HEK293T (cell line): ENCODE measurements at places on chromosomes 4 and X.

- DNase-seq, result no peak
Measured at GRCh38 chr4:155077452-155078229, 130.8 kb upstream of the NPY2R start.

- no peak for DNase-seq
Measured at GRCh38 chr4:127219232-127219631, 413.5 kb upstream of the INTU start.

- no peak for DNase-seq
Measured at GRCh38 chrX:135453381-135453780, 31.6 kb downstream of the SMIM10L2A start.

DNA sequence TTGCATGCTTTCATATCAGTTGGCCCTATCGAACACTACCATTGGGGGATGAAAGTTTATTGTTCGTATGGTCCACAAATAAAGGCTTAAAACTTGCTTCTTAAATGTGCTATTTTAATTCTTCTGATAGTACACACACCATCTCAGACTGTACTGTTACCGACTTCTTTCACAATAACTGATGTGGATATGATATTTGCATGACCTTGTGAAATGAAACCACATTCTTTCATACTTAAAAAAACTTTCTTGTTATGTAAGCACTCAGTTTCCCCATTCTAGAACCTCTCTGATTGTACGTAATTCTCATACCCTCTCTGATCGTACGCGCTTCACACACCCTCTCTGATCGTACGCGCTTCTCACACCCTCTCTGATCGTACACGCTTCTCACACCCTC lies 12.0 kb upstream of the WDR19 start:
- no peak for DNase-seq

GRCh38 chr4:28462766-28463700 lies 1602.4 kb downstream of the STIM2 start:
- no peak for DNase-seq

DNA sequence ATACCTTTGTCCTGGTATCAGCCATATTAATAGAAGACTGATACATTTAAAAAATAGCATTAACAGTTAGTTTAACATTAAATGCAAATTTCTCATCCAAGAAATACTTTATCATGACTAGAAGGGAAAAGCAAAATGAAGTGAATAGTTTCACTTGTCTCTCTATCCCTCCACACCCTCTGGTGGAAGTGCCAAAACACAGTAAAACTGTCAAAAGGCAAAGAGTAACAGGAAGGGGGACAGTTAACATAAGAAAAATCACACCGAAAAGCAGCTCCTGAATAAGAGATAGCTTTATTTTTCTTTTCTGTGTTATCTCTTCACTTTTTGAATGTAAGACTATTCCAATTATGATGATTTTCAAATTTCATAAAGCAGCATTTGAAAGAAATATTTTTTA lies 187.2 kb downstream of the FBXW7 start:
- no peak for DNase-seq

DNA sequence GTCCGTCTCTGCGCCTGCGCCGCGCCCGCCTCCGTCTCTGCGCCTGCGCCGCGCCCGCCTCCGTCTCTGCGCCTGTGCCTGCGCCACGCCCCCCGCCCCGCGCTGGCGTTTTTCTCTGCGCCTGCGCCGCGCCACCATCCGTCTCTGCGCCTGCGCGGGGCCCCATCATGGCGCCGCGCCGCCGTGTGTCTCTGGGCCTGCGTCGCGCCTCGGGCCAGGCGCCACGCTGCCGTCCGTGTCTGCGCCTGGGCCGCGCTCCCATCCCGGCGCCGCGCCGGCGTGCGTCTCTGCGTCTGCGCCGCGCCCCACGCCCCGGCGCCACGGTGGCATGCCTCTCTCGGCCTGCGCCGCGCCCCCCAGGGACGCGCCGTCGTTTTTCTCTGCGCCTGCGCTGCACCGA lies 51.8 kb upstream of the DUX4 start:
- DNase-seq, result no peak

DNA sequence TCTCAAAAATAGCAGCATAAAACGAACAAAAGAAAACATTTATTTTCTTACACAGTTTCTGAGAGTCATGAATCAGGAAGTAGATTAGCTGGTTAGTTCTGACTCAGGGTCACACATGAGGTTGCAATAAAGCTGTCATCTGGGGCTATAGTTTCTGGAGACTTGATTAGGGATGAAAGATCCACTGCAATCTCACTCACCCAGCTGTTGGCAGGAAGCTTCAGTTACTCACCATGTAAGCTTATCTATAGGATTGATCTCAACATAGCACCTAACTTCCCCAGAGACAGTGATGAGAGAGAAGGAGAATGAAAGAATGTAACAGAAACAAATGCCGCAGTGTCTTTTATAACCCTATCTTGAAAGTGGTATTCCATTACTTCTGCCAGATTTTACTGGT lies 435.5 kb downstream of the GABRG1 start:
- DNase-seq, result no peak

DNA sequence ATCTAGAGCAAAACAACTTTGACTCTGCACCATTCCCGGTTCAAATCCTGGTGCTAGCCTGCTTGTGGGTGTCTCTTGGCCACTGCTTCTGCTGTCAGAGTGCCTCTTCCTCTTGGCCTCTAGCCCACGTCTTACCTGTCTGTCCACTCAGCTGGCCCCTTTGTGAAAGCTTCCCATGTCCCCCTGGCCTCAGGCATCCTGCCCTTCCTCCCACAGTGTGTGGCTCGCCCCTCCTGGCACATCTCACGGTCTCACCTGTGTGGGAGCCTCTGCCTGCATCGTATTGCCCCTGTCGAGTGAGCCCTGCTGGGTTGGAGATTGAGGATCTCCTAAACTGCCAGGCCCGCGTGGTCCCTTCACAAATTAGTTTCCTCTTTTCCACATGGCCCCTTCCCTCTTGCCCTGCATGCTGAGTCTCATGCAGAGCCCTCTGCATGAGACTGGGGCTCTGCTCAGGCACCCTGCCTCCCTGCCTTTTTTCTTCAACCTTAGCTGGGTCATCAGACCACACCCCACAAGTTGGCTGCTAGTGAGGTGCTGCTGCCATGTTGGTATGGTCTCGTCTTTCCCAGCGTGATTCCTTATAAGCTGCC lies 53.7 kb upstream of the TADA2B start:
- no peak for DNase-seq

GRCh38 chr4:81213671-81214070 lies 1.4 kb downstream of the PRKG2 start:
- DNase-seq, result no peak

DNA sequence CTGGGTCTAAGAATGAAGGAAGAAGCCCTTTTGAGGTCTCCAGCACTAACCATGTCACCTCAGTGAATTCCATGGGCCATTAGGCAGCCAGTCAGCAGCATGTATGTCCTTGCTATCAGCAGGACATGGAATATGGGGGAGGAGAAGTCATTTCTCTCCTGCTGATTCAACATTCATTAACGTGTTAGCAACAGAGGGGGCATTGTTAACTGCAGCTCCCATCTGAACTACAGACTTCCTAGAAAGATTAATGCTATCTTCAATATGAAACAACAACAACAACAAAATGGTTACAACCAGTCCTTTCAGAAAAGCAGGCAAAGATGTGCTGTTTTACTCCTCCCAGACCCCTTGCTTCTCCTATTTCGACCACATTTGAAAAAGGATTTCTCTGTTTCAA lies 120.4 kb upstream of the SLC34A2 start:
- DNase-seq, result no peak

DNA sequence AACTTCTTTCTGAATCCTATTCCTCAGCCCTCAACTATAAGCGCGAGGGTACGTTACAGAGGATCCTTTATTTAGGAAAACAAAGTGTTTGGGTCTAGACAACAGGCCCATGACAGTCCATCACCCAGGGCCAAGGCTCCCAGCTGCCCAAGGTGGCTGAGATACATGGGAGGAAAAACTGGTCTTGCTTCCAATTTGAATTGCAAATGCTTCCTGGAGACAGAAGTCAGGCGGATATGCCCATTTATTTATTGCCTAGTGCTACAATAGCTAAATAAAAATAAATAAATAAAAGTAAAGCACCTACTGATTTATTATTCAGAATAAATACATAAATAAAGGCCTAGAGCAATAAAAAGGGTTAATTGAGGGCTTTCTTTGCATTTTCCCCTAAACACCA lies 248.7 kb downstream of the DHX15 start:
- no peak for DNase-seq

DNA sequence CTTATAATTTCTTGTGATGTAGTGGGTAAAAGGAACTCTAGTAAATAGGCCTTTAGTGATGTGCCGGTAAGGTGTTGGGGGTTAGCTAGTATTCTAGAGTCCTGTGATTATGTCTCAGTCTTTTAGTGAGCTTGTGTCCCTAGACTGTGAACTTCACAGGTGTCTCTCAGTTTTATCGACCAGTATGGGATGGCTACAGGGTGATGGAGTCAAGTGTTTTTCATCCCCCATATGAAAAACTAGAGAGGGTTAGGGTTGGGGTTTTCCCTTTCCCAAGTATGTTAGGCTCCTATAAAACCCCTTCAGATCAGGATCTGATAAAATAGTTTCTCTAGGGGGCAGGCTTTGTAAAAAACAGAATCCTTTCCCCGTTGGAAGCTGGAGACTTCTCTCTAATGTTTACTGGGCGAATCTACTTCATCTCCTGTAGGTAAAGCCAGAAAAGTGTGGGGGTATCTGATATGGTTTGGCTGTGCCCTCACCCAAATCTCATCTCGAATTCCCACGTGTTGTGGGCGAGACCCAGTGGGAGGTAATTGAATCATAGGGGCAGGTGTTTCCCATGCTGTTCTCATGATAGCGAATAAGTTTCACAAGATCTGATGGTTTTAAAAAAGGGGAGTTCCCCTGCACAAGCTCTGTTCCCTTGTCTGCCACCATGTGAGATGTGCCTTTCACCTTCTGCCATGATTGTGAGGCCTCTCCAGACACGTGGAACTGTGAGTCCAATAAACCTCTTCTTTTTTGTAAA lies 120.8 kb downstream of the DTHD1 start:
- no peak for DNase-seq

- DNase-seq, result no peak
Measured at GRCh38 chrX:31178064-31178768, 106.4 kb upstream of the FTHL17 start.

- peak; percentile 24 for DNase-seq
Measured at GRCh38 chrX:141278306-141278705, 36.0 kb upstream of the SPANXC start.

DNA sequence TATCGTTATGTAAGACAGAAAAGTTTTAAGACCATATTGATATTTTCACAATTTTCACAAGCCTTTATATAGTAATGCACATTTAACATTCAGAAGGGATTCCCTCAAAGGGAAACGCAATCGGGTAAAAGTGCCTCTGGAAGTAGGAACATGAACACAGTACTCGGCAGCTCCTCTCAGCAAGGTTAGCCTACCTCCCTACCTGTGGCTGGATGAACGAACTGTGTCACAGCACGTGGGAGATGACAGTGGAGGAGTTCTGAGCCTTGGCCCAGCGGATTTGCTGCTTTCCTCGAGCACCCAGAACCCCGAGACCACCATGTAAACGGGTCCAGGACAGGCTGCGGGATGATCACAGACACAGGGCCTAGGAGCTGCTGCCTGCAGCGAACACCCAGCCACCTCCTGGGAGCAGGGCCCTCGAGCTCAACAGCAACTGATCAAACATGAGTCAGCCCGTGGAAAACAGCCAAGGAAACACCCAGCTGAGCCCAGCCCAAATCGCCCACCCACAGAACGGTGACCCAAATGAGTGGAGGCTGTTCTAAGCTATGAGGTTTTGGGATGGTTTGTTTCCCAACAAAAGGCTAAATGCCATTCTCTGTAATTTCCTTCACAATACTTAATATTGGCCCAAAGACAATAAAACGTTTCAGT lies 30.4 kb downstream of the FAT1 start:
- no peak for DNase-seq

- DNase-seq, result no peak
Measured at GRCh38 chr4:86442881-86443280, 83.0 kb upstream of the MAPK10 start.

DNA sequence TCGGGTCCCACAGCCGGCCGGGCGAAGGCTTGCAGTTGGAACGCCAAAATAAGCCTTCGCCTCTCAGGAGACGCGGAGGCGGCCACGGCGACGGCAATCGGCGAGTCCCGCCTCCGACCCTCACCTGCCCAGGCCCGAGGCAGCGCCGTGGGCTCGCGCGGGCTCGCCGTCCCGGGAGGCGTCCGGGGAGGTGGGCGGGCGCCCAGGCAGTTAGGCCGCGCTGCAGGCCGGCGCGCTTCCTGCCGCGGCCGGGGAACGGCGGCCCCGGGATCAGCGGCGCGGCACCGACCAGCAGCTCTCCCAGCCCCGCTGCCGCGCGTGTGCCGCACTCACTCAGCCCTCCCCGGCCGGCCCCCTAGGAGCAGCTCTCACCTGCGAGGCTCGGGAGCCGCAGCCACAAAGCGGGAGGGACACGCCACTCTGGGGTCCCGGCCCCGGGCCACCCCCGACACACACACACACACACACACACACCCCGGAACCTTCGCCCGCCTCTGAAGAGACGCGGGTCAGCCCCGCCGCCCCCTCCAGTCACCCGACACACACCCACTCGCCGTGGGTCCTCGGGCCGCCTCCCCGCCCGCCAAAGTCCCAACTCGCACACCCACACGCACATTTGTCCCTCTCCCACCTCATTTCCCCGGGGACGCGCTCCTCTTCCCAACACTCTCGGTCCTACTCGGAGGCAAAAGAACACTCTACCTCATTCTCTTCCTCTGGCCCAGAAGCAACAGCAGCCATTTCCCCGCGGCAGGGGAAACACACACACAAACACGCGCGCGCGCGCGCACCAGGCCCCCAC lies at the start of gene CNOT6L:
CNOT6L (minus strand) TSS at position 767 of the 802 bp plus-strand sequence; CDS start at position 707, 60 bp downstream.
- peak; percentile 27 for DNase-seq

- no peak for DNase-seq
Measured at GRCh38 chr4:112966701-112967488, 82.6 kb upstream of the ANK2 start.

- DNase-seq, result no peak
Measured at GRCh38 chrX:45956191-45956870, 588.9 kb downstream of the ZNF674 start.

DNA sequence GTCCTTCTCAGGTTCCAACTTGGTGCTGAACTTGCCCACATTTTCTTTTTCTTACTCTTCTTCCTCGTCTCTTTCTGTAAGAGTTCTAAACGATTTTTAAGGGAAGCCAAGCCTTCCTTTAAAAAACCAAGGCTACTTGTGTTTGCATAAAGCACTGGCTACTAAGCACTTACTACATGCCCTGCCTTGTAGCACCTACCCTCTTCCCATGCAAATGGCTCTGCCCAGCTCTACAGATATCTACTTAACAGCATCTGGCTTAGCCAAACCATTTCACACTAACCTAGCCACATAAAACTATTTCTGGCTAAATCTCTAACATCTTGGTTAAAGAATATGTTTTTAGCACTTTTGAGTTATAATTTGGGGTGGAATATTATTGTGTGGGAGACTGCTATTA lies 26.9 kb upstream of the ARMCX2 start:
- DNase-seq, result no peak

- DNase-seq, result no peak
Measured at GRCh38 chr4:162865102-162865501, 301.6 kb downstream of the NAF1 start.
